ENCODE measurements at places on chromosomes 1 and 21.

DNA sequence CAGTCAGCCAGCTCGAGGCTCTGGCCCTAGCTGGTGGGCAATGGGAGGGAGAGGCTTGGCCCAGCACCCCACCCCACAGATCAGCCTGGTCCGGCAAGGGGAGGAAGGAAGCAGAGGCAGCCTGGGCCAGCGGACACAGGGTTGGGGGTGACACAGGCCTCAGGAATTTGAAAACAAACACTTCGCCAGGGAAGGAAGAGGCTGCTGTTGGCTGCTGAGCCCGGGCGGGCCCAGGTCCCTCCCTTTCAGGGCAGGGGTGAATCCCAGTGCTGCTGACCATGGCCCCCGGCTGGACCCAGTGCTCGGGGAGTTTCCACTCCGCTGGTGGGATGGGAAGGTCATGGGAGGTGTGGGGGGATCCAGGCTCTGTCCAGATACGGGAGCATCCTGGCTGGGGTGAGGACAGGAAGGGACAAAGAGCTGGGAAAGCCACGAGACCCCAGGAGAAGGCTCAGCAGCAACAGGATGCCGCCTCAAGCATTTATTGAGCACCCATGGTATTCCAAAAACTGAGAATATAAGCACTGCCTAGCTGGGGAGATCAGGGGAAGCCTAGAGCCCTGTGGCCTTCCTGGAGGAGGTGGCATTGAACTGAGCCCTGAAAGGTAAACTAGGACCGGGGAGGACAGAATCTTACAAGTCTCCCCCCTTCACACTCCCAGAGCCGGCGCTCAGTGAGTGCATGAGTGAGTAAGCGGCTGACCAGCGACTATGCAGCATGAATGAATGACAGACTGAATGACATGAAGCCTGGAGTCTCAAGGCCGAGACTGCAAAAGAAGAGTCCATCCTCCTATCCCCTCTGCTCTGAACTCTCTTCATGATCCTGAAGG, 26.2 kb upstream of the EPHA2 start:
- no peak for DNase-seq

- DNase-seq: no peak
Measured at GRCh38 chr1:221405146-221405545, 336.7 kb downstream of the DUSP10 start.

- no peak for DNase-seq
Measured at GRCh38 chr21:34499116-34499515, 12.9 kb downstream of the KCNE1 start.

- no peak for DNase-seq
Measured at GRCh38 chr1:212777151-212777550, 14.4 kb downstream of the NSL1 start.

DNA sequence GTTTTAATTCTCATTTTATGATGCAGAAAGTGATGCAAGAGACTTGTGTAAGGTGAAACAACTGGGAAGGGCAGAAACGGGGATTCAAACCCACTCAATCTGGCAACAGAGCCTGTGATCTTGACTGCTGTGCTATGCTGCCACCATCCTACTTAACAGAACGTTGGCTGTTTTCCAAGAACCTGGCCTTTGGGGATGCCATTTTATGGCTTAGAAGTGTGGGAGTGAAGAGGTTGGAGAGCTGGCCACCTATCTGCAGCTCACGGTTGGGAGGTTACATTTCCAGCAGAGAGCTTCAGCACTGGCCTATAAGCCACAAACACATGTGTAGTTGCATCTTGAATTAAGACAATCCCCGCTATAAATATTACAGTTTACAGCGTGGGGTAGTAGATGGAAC, 235.3 kb downstream of the PRDM2 start:
- DNase-seq: no peak

DNA sequence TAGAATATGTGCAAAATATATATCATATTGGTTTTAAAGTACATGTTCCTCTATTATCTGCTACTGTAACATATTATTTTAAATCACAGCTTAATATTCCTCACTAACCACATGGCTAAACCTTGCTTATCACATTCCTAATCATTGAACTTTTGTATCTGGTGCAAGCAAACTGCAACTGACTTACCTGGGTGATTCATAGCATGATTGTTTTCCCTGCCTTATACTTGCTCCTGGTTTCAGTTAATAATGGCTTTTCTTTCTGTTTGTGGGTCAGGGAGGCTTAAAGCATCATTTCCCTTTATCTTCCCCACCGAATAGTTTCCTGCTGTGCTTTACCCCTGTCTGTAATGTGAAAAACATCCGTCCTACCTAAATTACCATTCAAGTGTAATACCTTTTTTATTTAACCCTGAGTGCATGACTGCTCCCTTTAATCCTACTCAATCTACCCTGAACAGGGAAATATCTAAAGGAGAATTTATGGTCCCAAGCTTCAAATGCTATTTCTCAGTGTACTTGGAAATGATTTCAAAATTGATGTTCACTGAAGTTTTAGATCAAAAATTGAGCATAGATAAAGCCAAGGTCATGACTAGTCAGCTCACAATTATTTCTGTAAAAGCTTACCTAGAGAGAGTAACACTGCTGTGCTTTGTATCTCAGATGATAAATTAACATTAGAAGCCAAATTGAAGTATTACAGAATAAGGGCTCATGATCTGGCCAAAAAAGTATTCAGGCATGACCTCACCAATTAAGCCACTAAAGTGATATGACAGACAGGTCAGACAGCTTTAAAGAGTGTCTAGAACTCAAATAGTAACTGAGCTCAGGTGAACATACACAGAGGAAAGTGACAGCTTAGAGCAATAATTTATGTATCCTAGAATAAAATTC, 507.1 kb downstream of the BRINP3 start:
- no peak for DNase-seq

Measured in activated naive CD8-positive, alpha-beta T cell treated with anti-CD3 and anti-CD28 coated beads for 36 hours (primary cell).